Activated B cell treated with CpG ODN at 0.5 μM for 24 hours (primary cell): ENCODE measurements at places on chromosomes 2 and 18.

- no peak for DNase-seq
- no peaks in the 10 kb centered on the region for H3K4me1 ChIP-seq
- H3K36me3 ChIP-seq = no peaks in the 10 kb centered on the region
- no peak overlapping the region for H3K27ac ChIP-seq
Measured at GRCh38 chr2:122221665-122222064, 466.2 kb downstream of the TSN start.

GRCh38 chr2:64839844-64840243 is 149.4 kb upstream of the SLC1A4 start:
- H3K4me1 ChIP-seq = peaks cover 51% of the 10 kb centered on the region
- H3K27ac ChIP-seq = peak overlapping the region; percentile 92
- H3K27me3 ChIP-seq = no peaks in the 10 kb centered on the region
- no peak for DNase-seq
- H3K36me3 ChIP-seq = no peaks in the 10 kb centered on the region
- H3K4me3 ChIP-seq = peak overlapping the region; percentile 61

DNA sequence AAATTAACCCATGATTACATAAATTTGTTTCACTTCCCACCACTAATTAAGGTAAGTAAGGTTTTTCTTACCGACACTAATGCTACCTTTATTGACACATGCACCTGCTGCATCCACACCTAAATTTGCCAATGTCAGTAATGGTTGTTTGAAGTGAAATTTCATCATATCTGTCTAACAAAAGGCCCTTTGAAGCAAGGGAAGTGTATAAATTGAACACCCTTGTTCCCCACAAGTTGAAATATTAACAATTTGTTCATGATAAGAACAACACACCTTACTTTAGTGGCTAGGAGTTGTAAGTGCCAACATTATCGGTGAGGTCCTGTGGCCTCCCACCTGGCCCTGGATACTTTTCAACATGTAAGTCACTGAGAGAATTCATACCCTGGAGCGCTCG is 116.3 kb upstream of the CDCA7 start:
- H3K4me1 ChIP-seq = no peaks in the 10 kb centered on the region
- no peaks in the 10 kb centered on the region for H3K36me3 ChIP-seq
- H3K27ac ChIP-seq = no peak overlapping the region
- H3K4me3 ChIP-seq = no peak overlapping the region
- H3K27me3 ChIP-seq = no peaks in the 10 kb centered on the region

GRCh38 chr2:241036397-241036963 is 38.1 kb downstream of the SNED1 start:
- H3K27me3 ChIP-seq = no peaks in the 10 kb centered on the region
- H3K36me3 ChIP-seq = peaks cover 7% of the 10 kb centered on the region
- peak overlapping the region; percentile 84 for H3K4me3 ChIP-seq
- H3K27ac ChIP-seq = peak overlapping the region; percentile 76

- no peak overlapping the region for H3K4me3 ChIP-seq
- DNase-seq = no peak
- H3K27ac ChIP-seq = no peak overlapping the region
- H3K27me3 ChIP-seq = no peaks in the 10 kb centered on the region
Measured at GRCh38 chr18:61199171-61199848, 133.9 kb upstream of the CDH20 start.

- H3K4me1 ChIP-seq = no peaks in the 10 kb centered on the region
- no peak overlapping the region for H3K27ac ChIP-seq
- DNase-seq = no peak
Measured at GRCh38 chr2:121771976-121772742, 16.7 kb downstream of the TSN start.

GRCh38 chr2:159249990-159250715 is 36.4 kb downstream of the WDSUB1 start:
- H3K27me3 ChIP-seq = no peaks in the 10 kb centered on the region
- DNase-seq = no peak
- H3K4me1 ChIP-seq = peaks cover 15% of the 10 kb centered on the region
- H3K27ac ChIP-seq = no peak overlapping the region
- H3K4me3 ChIP-seq = no peak overlapping the region
- peaks cover 54% of the 10 kb centered on the region for H3K36me3 ChIP-seq

- no peak overlapping the region for H3K4me3 ChIP-seq
- H3K36me3 ChIP-seq = no peaks in the 10 kb centered on the region
- peaks cover 4% of the 10 kb centered on the region for H3K27me3 ChIP-seq
- no peak overlapping the region for H3K27ac ChIP-seq
- no peak for DNase-seq
Measured at GRCh38 chr18:78622907-78623541, 356.6 kb upstream of the SALL3 start.

DNA sequence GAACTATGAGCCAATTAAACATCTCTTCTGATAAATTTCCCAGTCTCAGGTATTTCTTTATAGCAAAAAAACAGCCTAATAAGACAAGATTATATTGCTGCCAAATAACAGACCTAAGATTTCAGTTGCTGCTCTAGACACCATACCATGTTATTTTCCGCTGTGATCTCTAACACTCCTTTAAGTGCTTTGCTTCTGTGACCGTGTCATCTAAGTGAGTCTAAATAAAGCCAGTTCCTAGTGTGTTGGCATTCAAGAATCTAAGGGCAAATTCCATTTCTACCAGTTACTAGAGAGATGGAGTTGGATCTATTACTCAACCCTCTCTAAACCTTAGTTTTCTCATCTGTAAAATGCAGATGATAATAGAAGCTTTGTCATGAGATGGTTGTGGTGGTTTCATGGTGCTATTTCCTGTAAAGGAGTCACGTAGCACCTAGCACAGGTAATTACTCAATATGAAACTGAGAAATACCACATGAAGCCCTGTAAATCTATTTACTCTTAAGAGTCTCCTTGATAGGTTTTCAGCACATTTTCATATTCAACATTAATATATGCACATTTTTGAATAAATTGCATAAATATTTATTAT is 40.5 kb downstream of the SPHKAP start:
- no peak for DNase-seq
- H3K36me3 ChIP-seq = no peaks in the 10 kb centered on the region
- H3K4me1 ChIP-seq = no peaks in the 10 kb centered on the region
- no peaks in the 10 kb centered on the region for H3K27me3 ChIP-seq
- H3K27ac ChIP-seq = no peak overlapping the region
- H3K4me3 ChIP-seq = no peak overlapping the region

GRCh38 chr2:52289741-52290140 is 1257.8 kb upstream of the NRXN1 start:
- no peaks in the 10 kb centered on the region for H3K4me1 ChIP-seq
- H3K36me3 ChIP-seq = no peaks in the 10 kb centered on the region
- no peak overlapping the region for H3K27ac ChIP-seq
- H3K27me3 ChIP-seq = no peaks in the 10 kb centered on the region
- no peak overlapping the region for H3K4me3 ChIP-seq

GRCh38 chr18:62331581-62332356 is 6.7 kb downstream of the TNFRSF11A start:
- H3K4me1 ChIP-seq = peaks cover 2% of the 10 kb centered on the region
- peaks cover 63% of the 10 kb centered on the region for H3K27me3 ChIP-seq
- DNase-seq = no peak

DNA sequence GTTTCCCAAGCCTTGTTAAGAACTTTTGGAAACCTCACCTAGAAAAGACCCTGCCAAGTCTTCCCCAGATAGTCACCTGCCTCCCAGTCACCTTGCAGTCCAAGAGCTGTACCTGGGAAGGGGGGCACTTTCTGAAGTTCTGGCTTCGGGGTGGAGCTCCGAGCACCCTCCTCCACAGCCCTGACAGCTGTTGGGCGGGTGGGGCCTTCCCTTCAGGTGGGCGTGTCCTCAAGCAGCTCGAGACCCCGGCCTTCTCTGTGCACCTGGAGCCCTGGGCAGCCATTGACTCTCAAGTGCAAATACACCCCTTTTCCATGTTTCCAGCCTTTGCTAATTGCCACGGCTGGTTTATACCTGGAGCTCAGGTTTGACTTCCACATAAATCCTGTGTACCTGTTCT is 37.0 kb upstream of the IGFBP5 start:
- no peaks in the 10 kb centered on the region for H3K36me3 ChIP-seq
- H3K27ac ChIP-seq = no peak overlapping the region
- no peaks in the 10 kb centered on the region for H3K4me1 ChIP-seq
- no peak for DNase-seq
- no peak overlapping the region for H3K4me3 ChIP-seq

DNA sequence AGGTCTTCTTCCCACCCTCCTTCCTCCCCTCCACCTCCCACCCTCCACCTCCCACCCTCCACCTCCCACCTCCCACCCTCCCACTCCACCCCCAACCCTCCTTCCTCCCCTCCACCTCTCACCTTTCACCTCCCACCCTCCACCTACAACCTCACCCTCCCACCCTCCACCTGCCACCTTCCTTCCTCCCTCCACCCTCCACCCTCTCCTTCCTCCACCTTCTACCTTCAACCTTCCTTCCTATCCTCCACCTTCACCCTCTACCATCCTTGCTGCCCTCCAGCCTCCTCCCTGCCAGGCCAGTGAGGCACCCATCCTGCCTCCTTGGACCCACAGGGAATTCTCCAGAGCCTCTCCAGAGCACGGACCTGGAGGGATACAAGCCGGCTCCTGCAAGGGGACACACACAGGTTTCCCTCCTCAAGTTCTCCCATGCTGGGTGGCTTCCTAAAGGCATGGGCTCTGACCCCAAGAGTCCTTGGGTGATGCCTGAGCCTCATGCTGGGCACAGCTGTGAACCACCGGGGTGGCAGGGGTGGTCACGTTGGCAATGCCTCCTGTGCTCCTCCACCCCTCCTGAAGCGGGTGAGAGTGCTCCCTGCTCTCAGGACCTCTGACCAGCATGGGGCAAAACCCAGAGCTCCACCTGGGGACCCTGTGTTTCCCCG is 293.0 kb downstream of the NDUFA10 start:
- no peaks in the 10 kb centered on the region for H3K27me3 ChIP-seq
- no peak overlapping the region for H3K4me3 ChIP-seq
- no peak for DNase-seq

GRCh38 chr18:46950064-46950656 is 32.8 kb downstream of the KATNAL2 start:
- no peak overlapping the region for H3K4me3 ChIP-seq
- DNase-seq = no peak
- no peaks in the 10 kb centered on the region for H3K27me3 ChIP-seq
- no peaks in the 10 kb centered on the region for H3K36me3 ChIP-seq
- H3K27ac ChIP-seq = no peak overlapping the region
- H3K4me1 ChIP-seq = no peaks in the 10 kb centered on the region

DNA sequence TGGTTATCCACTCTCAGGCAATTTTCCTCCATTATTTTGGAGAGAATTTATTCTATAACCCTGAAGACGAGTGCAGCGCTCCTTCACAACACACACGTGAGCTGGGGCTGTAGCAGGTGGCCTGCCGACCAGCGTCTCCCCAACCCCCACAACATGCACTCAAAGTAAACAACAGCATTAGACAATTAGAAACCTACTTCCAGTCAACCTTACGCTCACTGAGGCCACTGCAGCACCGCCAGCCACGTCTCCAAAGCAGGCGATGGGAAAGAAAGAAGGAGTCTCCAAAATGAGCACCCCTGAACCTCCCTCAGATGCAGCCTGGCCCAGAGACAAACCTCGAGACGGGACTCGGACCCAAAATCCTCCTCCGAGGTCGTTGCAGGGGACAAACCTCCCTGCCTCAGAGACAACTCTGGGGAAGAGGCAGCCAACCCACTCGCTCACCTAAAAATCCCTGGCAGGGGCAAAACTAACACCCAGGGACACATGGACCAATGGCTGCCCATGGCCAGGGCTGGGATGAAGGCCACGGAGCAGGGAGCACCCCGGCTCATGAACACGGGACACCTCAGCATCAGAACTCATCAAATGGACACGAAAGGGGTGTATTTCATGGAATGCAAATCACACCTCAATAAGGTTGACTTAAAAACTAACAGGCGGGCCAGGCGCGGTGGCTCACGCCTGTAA is 2.6 kb downstream of the SLC66A2 start:
- DNase-seq = no peak
- no peaks in the 10 kb centered on the region for H3K27me3 ChIP-seq
- H3K27ac ChIP-seq = peak overlapping the region; percentile 92
- peaks cover 57% of the 10 kb centered on the region for H3K4me1 ChIP-seq
- H3K36me3 ChIP-seq = peaks cover 30% of the 10 kb centered on the region

DNA sequence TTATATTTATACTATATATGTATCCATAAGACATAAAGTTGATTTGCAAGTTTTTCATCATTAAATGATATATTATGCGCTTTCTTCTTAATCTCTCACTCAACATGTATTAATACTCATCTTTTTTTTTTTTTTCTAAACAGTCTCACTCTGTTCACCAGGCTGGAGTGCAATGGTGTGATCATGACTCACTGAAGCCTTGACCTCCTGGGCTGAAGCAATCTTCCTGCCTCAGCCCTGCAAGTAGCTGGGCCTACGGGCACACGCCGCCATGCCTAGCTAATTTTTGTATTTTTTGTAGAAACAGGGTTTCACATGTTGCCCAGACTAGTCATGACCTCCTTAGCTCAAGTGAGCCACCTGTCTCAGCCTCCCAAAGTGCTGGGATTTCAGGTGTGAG is 51.4 kb upstream of the MAP4K3 start:
- no peak overlapping the region for H3K27ac ChIP-seq
- no peaks in the 10 kb centered on the region for H3K36me3 ChIP-seq
- H3K4me3 ChIP-seq = no peak overlapping the region

DNA sequence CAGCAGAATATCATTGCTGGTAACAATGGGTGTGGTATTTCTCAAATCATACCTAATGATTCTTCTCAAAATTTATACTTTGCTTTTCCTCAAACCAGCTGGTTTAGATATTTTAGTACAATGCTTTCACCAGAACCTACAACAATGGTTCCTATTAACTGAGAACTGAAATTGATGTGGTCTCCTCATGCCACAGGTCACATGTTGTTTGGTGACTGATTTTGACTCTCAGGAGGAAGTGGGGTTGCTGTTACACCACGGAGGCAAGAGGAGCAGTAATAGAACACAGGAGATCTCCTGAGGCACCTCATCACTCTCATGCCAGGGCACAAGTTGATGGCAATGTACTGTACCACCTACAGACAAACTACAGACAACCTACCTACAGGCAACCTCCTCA is 3.0 kb upstream of the CEP68 start:
- peaks cover 69% of the 10 kb centered on the region for H3K4me1 ChIP-seq
- peaks cover 22% of the 10 kb centered on the region for H3K36me3 ChIP-seq
- peak overlapping the region; percentile 95 for H3K27ac ChIP-seq

GRCh38 chr2:199439066-199439465 is 18.7 kb downstream of the SATB2 start:
- H3K4me1 ChIP-seq = no peaks in the 10 kb centered on the region
- no peaks in the 10 kb centered on the region for H3K36me3 ChIP-seq
- no peak overlapping the region for H3K27ac ChIP-seq
- H3K27me3 ChIP-seq = peaks cover 9% of the 10 kb centered on the region
- no peak for DNase-seq

- H3K36me3 ChIP-seq = no peaks in the 10 kb centered on the region
- H3K4me3 ChIP-seq = no peak overlapping the region
- H3K4me1 ChIP-seq = no peaks in the 10 kb centered on the region
- no peak for DNase-seq
Measured at GRCh38 chr2:40242315-40242714, 209.6 kb downstream of the SLC8A1 start.

DNA sequence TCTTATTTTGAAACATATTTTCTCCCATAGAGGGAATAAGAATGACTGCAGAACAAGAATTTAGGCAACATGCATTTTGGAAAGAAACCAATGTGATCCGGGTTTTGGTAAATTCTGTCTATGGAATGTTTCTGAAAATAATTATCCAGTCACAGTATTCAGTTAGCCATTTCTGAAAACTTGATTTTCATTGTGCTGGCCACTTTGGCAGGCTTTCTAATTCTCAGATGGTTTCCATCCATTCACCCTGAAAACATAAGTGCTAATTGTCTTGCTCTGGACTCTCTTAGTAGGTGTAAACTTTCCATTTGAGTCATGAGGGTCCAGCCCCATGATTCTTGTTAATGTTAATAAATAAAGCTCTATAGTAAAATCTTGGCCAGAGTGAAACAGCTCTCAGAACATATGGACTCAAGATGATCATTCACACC is 176.5 kb downstream of the RBM43 start:
- peaks cover under 1% of the 10 kb centered on the region for H3K27me3 ChIP-seq
- no peak overlapping the region for H3K27ac ChIP-seq
- DNase-seq = no peak
- no peaks in the 10 kb centered on the region for H3K4me1 ChIP-seq
